ENCODE measurements at places on chromosomes 16 and 17.
A peak's percentile ranks its signal among the peaks of the same experiment; 100 is the strongest.

DNA sequence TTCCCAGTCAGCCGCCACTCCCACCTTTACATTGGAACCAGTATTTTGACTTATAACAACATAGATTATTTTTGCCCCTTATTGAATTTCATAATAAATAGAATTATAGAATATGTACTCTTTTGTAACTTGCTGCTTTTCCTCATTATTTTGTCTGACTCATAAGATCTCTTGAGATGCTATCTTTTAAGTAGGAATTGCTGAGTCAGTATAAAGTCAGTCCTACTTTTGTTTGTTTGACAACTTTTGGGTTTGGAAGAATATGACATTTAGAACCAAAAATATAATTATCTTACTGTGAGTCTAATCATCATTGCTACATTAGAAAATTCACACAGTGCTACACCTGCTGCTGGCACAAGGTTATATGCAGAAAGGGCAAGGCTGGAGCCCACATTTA is 69.7 kb downstream of the STXBP4 start:
- DNase-seq: no peak

GRCh38 chr17:19366637-19366972 is 4.1 kb upstream of the B9D1 start:
- DNase-seq: no peak

- no peak for DNase-seq
These were observed 58.8 kb downstream of the CDH13 start for GRCh38 chr16:82685526-82685925.

DNA sequence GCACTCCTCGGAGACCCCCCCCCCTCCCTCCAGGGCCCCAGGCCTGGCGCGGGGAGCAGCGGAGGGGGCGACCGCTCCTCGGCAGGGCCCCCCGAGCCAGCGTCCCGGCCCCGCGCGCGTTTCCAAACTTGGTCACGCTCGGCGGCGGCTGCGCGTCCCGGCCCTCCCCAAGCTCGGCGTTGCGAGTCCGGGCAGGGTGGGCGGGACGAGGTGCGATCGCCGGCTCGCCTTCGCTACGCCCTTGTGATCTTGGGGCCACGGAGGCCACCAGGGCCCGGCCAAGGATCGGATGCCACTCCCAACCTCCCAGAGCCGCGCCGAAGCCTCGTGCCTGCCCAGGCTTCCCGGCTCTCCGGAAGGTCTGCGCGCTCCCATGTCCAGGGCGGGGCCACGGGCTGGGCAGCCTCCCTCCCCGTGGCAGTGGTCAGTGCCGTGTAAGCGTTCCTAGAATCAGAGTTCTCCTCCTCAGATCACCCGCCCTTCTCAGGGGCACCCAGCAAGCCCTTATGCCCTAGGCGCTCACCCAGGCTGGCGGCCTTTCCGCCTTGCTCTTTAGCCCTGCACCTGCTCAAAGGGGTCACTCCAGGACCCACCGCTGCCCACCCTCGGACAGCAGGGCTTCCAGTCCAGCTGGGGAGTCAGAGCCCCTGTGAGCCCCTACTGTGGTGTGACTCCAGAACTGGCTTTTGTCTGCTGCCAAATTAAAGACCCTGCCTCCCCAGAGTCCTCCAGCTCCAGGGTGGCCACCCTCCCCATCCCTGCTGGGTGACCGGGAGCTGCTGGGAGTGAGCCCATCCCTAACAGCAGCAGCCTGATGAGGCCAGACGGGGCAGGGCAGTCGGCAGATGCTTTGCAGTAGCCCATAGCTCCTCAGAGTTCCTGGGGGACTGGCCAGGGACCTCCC is 12.2 kb upstream of the MRPS23 start:
- no peak for DNase-seq

DNA sequence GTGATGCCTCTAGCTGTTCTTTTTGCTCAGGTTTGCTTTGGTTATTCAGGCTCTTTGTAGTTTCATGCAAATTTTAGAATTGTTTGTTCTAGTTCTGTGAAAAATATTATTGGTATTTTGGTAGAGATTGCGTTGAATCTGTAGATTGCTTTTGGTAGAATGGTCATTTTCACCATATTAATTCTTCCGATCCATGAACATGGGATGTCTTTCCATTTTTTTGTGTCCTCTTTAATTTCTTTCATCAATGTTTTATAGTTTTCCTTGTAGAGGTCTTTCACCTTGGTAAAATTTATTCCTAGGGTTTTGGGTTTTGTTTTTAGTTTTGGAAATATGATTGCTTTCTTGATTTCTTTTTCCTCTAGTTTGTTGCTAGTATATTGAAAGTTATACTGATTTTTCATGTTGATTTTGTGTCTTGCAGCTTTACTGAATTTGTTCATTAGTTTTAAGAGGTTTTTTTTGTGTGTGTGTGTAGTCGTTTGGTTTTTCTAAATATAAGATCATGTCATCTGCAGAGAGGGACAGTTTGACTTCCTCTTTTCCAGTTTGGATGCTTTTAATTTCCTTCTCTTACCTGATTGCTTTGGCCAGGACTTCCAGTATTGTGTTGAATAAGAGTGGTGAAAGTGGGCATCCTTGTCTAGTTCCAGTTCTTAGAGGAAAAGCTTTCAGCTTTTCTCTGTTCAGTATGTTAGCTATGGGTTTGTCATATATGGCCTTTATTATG is 42.4 kb downstream of the NSRP1 start:
- DNase-seq: no peak

- no peak for DNase-seq
These were observed 711 bp upstream of the CANT1 start for GRCh38 chr17:79010304-79010646.

GRCh38 chr16:75086281-75086680 is 30.3 kb downstream of the LDHD start:
- DNase-seq: no peak

- peak; percentile 1 for DNase-seq
These were observed 12.2 kb downstream of the TSPOAP1 start for GRCh38 chr17:58316260-58316960.

- DNase-seq: no peak
These were observed 211.2 kb downstream of the RPTOR start for GRCh38 chr17:80755650-80756405.

DNA sequence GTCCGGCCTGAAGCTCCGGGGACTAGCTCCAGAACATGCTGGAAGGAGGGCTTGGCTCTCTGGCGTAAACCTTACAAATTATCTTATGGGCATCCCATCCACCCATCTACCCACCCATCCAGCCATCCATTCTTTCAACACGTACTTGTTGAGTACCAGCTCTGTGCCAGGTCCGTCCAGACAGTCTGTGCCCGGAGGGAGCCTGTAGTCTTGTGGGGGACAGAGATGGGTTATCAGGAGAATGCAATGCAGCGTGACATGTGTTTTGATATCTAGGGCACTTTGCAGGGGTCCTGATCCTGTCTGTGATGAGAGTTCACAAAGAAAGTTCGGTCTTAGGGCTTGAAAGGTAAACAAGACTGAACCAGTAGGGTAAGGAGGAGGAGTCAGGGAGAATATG is 4.1 kb upstream of the SLC13A2 start:
- no peak for DNase-seq

Data from BE2C (cell line).